ENCODE measurements at places on chromosomes 7 and 10.

GRCh38 chr10:58981846-58982245 lies 194.6 kb upstream of the PHYHIPL start:
- DNase-seq = no peak

DNA sequence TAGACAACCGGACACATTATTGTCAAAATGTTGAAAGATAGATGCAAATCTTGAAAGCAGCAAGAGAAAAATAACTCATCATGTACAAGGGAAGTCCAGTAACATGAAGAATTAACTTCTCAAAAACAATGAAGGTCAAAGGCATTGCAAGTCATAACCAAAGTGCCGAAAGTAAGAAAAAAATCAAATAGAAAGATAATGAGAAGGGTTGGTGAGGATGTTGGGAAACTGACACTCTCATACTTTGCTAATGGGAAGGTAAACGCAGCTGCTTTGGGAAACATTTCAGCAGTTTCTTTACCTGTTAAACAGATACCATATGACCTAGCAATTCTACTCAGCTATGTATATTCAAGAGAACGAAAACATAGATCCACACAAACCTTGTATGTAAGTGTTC lies 303.0 kb downstream of the ARL4A start:
- no peak for DNase-seq

GRCh38 chr7:40244226-40244625 lies 109.4 kb downstream of the SUGCT start:
- DNase-seq = no peak

GRCh38 chr7:70640266-70640833 lies 491.6 kb upstream of the GALNT17 start:
- DNase-seq = no peak

- DNase-seq = no peak
These were observed 20.3 kb upstream of the ADGRA1 start for GRCh38 chr10:133067149-133068105.
